ENCODE measurements at places on chromosomes 11 and 22. TPM values are rescaled to one million over a fixed set of nuclear protein-coding genes. Genes with fewer than 3 reads are reported as not detected.

DNA sequence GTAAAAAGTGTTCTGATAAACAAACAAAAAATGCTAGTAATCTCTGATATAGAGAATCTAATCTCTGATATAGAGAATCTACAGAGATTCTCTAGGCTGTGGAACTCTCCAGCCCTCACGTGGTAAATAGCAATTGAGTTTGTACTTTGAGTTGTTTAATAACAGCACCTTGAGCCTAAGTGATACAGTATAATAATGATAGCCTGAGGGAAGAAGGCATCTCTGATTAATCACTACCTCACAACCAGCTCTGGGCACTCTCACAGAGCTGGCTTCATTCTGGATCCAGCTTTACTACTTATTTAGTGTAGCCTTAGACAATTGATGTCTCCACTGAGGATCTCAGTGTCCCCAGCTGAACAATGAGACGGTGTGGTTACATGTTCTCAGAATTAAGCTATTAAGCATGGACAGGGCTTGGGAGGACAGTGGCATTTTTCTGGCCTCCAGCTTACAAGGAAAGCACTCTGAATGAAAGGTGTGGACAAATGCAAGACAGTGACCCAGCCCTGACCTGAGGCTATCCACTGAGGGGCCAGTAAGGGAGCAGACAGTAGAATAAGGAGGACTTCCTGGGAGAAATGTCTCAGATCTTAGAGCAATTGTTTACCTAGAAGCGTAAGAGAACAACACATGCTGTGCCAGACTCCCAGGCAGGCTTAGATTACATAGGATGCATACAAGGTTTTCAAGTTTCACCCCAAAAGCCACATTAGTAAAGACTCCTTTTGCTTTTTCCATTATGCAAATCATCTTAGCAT lies 88.7 kb upstream of the DRD2 start:
- no peak for DNase-seq

GRCh38 chr22:49810363-49811019 lies 17.2 kb downstream of the BRD1 start:
- DNase-seq: no peak

GRCh38 chr22:16961477-16962186 lies 46.4 kb downstream of the GAB4 start:
- DNase-seq: no peak

GRCh38 chr11:44766112-44766971 lies 39.6 kb downstream of the TSPAN18 start:
- no peak for DNase-seq

DNA sequence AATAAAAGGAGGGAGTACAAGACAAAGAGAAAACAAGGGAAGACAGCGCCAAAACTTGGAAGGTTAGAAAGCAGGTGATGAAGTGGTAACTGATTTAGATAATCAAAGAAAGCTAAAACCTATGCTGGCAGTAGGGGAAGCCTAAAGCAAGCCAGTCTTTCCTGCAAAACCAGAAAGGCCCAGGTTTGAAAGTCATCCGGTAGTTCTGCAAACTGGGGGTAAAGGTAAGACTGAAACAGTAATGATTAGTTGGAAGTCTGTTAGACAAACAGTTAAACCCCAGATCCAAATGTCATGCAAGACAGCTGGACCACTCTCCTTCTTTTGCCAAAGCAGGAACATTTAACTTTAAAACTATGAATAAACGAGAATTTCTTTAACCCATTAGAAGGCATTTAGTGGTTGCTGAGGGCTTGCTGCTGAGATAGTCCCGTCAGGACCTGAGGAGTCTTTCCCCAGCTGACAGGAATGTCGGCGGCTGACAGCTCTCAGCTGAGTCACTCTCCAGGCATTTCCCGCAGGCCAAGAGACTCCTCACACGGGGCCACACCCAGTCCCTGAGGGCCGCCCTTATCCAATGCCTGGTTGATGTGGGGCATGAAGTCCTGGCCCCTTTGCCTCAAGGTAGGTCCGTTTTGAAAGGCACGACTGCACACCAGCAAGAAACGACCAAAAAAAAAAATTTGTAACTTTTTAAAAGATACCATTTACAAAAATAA lies 36.3 kb upstream of the CFAP300 start:
- DNase-seq: no peak

DNA sequence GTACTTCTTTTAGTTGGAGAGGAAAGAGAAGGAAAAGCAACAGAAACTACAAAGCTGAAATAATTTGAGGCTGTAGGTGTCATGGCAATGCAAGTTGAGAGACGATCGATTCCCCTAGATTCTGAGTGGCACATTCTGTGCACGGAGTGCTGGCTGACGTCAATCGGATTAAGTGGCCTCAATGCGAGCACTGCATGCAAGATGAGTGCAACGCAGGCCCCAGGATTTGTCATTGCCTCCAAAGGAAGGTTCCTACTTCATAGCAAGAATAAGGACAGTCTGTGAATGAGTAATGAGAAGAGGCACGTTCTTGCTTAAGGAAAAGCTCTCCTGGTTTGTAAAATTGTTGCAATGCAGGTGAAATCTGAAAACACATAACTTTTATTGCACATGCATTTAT lies 892.4 kb downstream of the KCNA4 start:
- DNase-seq: no peak

- DNase-seq: no peak
Observed at GRCh38 chr11:10640308-10640707, 53.2 kb downstream of the IRAG1 start.

GRCh38 chr11:27028561-27028965 lies 12.1 kb upstream of the BBOX1 start:
- DNase-seq: peak; percentile 80

- DNase-seq: no peak
Observed at GRCh38 chr11:64802370-64803157, 450 bp downstream of the MAP4K2 start.

DNA sequence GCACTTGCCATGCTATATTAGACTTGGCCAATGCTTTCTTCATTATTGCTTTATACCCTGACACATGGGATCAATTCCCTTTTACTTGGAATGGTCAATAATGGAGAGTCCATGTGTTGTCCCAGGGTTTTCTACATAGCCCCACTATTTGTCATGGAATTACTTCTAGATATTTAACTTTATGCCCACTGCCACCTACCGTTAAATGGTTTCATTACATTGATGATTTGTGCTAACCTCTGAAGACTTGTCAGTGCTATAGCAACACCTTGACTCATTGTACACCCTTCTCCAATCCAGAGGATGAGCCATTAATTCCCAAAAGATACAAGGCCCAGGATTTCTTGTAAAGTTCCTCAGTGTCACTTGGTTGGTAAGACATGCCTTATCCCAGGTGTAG lies 31.4 kb upstream of the SLC22A25 start:
- no peak for DNase-seq

GRCh38 chr11:111765320-111765983 lies 737 bp downstream of the PPP2R1B start:
- DNase-seq: no peak

MRPL23 gene
- polyA plus RNA-seq: 56.8 TPM

NPTXR gene
- polyA plus RNA-seq: 12.5 TPM

SESN3 gene
- polyA plus RNA-seq: 74.2 TPM

DSCAML1 gene
- 1.1 TPM for polyA plus RNA-seq

CD6 gene
- polyA plus RNA-seq: 0.99 TPM

ADAMTS15 gene
- 44.8 TPM for polyA plus RNA-seq
